Fibroblast of upper back skin (primary cell): ENCODE measurements at places on chromosomes 3 and 15.

DNA sequence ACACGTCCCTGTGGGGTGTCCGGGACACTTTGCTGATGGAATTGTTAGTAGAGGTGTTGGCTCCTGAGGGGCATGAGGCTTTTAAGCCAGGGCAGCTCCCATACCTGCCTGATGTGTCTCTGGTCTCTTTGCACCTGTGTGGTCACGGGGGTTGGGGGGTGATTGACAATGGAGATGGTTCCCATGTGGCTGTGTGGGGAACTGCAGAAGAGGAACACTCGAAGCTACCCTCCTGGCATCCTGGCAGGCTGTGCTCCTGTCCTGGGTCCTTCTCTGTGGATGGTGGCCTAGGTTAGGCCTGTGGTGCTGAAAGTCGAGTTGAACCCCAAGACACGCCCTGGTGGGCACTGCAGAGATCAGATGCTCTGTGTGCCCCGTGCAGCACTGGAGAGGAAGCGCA is 73.4 kb downstream of the HMCES start:
- no peak for DNase-seq

DNA sequence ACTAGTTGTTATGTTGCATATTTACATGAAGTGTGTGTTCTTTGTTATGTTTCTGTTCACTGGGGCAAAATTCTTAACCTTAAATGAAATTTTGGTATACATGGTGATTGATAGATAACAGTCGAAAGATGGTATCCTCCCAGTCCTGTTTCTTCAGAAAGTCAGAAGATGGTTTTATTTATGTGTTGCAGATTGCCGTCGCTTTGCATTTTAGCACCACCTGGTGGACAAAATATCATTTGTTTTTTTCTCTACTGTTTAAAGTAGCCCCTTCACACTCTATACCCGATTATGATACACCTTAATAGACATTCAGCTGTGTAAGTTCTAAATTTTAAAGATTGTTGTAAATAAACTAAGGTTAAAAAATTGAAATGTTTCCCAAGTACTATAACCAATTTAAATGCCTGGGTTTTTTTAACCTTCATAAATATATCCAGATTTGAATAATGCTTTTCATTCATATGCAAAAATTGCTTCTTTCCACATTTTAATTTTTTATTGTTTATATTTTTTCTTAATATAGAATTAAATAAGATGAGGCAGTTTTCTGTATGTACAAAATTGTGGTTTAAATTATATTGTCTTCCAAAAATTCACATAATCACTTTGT is 152.2 kb downstream of the ALCAM start:
- DNase-seq = peak; percentile 73

GRCh38 chr3:149947231-149947630 is 23.5 kb downstream of the PFN2 start:
- DNase-seq = no peak

DNA sequence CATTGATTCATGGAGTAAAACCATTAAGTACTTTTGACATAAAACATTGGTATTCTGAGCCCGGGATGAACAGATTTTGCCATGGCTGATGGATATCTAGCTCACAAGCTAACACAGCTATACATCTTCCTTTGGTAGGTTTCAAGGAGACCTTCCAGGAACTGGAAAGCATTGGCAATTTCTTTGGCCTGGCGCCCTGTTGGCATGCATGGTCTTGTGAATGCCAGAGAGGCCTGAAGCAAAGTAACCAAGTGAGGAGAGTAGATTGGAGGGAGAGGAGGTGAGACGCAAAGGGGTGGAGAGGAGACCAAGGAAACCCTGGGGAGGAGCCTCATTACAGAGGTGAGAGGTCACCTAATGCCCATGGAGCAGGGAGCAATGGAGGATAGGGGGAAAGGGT is 67.2 kb downstream of the SQOR start:
- DNase-seq = no peak

GRCh38 chr3:110620118-110620517 is 451.5 kb upstream of the NECTIN3 start:
- DNase-seq = no peak

DNA sequence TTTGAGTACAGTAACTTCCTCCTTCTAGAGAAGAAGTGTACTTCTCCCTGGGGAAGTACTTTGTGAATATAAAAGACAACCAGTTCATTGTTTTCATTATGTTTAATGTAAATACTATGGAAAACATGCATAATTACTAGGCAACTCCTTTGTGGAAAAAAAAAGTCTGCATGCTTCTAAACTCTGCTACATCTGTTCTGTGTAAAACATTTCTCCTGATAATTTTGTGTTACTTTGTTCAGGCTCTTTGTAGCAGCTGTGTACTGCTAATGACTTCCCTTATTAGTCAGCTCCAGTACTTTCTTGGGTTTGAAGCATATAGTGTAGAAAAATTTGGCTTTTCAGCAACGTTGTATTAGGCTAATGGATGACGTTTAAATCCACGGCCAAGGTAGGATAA is 111.6 kb downstream of the FEZF2 start:
- no peak for DNase-seq

DNA sequence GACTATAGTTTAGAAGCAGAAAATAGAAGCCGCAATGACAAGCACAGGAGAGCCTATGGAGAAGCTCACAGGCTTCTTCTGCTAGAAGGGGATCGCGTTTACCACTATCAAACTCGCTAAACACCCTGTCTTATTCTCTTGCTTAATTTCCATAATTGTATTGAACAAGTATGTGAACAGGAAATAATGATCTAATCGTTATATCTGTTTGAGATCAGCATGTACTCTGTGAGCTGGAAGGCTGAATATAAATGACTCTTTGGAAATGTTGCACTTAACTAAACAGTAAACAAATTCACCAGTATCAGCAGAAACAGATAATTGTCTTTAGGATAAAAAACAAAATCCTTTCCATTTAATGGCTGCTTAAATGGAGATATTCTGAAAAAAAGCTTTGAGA is 15.0 kb downstream of the NEK10 start:
- DNase-seq = no peak

GRCh38 chr3:13461169-13462124 is 18.7 kb upstream of the HDAC11 start:
- DNase-seq = no peak

DNA sequence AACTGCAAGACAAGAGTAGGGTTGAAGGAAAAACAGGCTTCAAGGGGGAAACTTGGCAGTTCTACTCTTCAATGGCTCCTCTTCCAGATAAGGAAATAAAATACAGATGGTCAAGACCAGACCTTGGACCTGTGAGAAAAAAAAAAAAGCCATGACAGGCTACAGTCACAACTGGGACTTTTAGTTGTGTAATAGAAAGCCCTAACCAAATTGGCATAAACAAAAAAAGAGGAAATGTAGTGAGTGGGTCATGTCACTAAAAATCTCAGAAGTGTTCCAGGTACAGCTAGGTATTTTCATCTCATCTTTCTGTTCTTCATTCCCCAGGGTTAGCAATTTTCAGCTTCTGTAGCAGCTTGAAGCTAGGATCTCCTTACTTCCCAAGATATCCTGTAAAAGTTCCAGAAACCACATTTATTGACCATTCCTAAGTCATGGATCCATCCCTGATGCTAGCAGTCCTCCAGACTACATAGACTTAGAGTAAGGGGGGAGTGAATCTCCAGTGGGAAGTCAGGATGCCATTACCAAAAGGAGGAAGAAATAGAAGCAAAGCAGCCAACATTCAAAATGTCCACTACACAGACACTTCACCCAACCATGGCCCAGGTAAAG is 61.0 kb upstream of the CSTA start:
- no peak for DNase-seq

DNA sequence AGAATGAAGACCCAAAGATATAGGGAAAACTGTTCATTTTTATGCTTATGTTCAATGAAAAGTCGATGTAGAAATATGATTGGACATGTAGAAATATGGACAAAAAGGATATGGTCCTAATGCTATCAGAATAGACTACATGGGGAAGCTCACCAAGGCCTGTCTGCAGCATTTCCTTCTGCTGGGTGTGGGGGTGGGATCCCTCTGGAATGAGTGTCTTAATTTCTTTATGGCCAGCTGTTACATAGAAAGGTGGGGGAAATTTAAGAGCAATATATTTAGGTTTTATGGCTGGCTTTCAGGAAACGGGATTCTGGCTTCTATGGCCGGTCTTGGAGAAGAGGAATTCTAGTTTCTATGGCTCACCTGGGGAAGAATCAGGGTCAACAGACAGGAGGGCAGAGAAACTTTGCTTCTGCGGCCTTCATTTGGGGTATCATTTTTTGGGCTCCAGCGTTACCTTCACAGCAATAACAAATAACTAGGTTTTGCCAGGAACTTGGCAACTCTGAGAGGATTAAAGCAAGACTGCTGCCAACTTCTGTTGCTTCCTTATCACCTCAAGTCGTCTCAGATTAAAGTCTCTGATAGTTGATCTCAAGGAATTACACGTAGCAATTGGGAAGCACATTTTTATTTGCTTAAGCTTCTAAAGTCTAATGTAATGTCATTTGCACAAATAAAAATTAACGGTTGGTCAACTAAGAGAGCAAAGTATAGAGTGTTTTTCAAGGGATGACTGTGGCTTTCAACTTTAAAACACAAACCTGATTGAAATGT is 57.0 kb upstream of the GATM start:
- no peak for DNase-seq

- DNase-seq = no peak
Observed at GRCh38 chr3:59321881-59322540, 272.2 kb upstream of the CFAP20DC start.

DNA sequence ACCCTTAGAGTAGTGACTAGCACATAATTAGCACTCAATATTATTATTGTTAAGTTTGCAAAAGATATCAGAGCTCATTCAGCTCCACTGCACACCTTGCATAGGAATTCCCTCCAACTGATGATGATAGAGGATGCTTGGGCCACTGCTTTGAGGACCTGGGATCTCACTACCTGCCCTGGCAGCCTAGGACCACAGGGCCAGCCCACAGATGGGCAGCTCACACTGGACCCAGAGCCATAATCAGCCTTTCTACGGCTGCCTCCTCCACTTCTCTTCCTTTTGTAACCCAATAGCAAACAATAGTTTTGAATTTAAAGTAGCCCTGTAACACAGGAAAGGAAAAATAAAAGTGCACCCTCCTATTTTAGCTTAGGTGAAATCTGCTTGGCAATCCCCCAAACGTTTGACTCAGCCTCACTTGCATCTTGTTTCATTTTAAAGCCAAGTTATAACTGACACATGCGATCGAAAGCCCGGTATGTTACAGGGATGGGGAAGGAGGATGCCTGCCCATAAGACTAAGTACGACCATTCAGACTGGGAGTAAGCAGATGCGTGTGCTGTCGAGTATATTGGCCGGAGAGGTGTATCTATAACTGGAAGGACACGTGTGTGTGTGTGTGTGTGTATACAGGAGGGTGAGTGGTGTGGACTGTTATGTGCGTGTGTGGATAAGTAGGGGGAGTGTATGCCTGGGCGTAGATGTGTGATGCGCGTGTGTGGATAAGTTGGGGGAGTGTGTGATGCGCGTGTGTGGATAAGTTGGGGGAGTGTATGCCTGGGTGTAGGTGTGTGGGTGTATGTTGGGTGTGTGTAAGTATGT is 65.9 kb downstream of the CPN2 start:
- DNase-seq = peak; percentile 93

- DNase-seq = no peak
Observed at GRCh38 chr3:8761866-8762265, 7.5 kb downstream of the OXTR start.

GRCh38 chr15:68229386-68230156 is at the start of gene CLN6:
TSS of gene CLN6 (minus strand) at chr15:68229728. CDS start at chr15:68229584, 144 bp downstream.
- DNase-seq = peak; percentile 75

- DNase-seq = peak; percentile 74
Observed at GRCh38 chr15:38817427-38818156, 253.0 kb upstream of the RASGRP1 start.

- no peak for DNase-seq
Observed at GRCh38 chr15:65344914-65345275, 32.9 kb downstream of the IGDCC3 start.

DNA sequence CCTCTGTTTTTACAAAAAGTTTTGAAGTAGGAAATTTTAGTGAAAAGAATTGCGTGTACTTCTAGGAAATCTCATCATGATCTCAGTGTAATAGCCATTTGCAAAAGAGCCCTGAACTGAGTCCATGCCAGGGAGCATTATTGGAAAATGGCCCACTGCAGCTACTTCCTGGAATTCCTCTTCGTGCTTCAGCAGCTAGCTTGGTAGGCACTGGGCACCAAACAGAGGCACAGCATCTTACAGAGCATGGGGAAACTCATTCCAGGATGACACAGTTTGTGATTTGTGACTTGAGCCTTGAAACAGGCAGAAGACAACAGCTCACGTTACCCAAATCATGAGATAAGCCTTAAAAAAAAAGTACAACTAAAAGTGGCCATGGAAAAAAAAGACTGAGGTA is 179.1 kb downstream of the WDR72 start:
- peak; percentile 15 for DNase-seq

DNA sequence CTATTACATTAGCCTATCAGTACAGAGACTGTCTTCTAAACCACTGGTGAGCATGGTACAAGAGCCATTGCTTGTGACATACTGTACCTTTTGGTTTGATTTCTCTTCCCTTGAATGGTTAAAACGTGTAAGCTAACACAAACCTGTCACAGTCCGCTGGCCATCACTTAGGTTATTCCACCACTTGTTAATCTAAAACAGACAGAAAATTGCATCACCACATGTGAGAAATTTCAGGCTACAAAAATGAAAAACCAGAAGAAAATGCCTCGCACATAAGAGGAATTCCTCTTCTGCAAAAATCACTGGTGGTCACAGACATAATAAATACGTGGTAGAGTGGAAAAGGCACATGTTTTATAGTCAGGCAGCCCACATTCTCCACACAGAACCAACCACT is 22.1 kb downstream of the PARL start:
- no peak for DNase-seq

- peak; percentile 98 for DNase-seq
Observed at GRCh38 chr15:38996111-38996631, 431.6 kb upstream of the RASGRP1 start.

DNA sequence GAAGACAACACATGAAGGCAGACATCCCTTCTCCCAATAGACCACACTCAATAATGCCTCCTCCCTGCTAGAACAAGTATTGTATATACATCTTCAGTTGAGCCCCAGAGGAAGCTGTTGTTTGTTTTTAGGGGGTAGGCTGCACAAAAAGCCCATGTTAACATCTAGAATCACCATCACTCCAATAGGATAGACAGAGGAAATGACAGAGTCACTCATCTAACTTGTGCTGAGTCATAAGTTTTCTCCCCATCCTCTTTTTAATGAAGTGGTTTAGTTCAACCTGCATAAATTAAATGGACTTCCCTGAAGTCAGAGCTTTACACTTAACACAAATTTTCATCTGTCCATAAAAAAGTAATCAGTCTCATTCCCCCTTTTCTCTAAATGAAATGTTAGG is 122.9 kb upstream of the SPATA12 start:
- no peak for DNase-seq

DNA sequence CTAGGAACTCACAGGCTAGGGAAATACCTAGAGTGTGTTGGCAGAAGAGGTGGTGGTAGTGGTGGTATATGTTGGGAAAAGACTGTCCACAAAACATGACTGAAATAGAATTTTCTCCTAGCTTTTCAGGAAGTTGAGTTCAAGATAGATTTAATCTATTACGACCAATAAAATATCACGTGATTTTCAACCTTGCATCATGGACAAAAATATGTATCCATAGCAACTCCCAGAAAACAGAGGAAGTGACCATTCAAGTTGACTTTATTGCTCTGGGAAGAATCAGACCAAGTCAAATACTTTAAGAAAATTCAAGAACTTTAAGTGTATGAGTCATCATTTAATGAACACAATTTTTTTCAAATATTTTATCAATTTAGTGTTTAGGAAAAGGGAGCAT is 347.0 kb upstream of the ZNF385D start:
- DNase-seq = no peak

GRCh38 chr3:49296781-49297411 is 19.9 kb upstream of the C3orf62 start:
- no peak for DNase-seq

- no peak for DNase-seq
Observed at GRCh38 chr15:78046796-78047341, 30.6 kb downstream of the TBC1D2B start.
